ENCODE measurements at places on chromosomes 16 and 17.

DNA sequence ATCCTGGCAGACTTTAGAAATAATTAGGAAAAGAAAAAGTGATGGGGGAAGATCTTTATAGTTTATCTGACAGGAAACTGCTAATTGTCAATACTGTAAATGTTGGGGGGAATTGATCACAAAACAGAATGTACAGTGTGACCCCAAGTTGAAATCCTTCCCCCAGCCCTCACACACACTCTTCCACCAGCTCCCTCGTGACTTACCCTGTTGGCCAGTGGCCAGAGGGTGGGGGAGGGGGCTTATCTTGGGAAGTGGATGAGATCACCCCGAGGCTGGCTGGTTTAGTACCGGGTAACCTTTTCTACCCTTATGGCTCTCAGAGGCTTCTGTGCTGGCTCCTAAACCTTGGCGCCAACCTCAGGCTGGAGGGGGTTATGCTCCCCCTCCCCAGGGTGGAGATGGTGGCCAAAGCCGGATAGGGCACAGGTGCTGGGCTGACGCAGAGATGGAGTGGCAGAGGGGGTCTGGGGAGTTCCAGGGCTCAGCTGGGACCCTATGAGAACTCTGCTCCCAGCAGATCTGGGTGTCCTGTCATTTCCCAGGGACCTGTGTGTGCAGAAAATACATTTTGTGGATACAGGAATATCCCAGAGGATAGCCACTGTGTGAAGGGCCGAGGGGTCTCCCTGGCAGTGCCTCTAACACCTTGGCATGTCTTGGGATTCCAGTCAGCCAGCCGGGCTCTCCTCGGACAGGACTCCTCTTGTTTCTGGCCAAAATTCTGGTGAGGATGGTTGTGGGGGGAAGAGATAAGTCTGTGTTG lies 18.6 kb downstream of the CDH16 start:
- no peak for DNase-seq

- DNase-seq, result no peak
Observed at GRCh38 chr16:21244518-21245215, 11.2 kb downstream of the ANKS4B start.

DNA sequence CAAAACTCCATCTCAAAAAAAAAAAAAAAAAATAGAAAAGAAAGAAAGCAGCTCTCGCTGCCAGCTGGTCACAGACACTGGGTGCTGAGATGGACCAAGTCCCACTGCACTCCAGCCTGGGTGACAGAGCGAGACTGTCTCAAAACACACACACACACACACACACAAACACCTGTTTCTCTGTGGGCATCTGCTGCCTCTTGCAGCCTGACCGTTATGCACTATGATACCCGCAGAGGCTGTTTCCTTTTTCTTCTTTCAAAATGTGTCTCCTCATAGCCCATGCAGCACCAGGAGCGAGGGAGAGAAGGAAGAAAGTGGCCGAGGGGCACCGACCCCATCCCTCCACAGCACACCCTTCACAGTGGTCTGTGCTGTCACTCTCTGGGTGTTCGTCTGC lies 36.9 kb upstream of the KLHDC4 start:
- no peak for DNase-seq

DNA sequence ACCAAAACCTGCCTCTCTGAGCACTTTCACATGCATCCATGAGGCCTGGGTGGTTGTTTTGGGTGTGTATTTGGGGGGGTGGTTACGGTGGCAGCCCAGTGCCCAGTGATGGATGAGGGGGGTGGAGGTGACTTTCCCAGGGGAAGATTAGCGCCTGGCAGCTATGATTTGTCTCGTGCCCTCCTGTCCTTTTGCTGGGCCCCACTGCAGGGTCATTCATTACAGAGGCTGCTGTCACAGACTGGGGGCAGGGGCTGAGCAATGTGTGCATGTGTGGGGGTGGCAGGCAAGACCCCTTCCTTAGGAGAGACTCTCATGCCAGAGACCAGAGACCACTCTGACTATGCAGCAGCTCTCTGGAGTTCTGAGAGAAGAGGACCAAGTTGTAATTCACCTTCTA lies 93.7 kb downstream of the MRM1 start:
- DNase-seq, result no peak

DNA sequence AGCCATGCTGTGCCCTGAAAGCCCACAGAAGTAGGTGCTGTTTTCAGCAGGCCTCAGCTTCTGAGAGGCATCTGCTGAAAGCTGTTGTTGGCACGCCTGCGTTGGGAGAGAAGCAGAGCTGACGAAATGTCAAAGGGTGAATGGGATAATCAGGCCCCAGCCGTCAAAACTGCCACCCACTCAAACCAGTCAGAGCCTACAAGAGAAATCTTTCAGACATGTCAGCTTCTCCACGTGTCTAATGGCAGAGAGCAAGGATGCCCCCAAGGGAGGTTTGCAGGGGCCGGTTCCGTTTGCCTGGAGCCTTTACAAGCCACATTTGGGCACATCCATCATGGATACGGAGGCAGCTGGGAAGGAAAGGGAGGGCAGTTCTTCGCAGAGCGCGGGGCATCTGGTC lies 568.2 kb upstream of the EEF2KMT start:
- DNase-seq, result no peak

GRCh38 chr16:4117250-4117578 lies 972 bp upstream of the ADCY9 start:
- DNase-seq, result no peak

DNA sequence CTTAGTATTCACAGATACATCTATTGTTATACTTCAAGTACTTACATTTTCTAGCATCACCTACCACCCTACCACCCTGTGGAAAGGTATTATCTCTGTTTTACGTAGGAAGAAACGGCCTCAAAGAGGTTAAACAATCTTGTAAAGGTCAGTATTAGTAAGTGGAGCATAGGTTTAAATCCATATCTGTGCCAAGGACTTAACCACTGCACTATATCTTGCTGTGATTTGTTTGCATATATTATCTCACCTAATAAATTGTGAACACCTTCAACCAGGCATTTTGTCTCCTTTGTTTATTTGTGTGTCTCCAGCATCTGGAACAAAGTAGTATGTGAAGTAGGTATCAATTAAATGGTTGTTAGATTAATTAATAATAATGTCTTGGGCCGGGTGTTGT lies 27.3 kb downstream of the IGF2BP1 start:
- no peak for DNase-seq

DNA sequence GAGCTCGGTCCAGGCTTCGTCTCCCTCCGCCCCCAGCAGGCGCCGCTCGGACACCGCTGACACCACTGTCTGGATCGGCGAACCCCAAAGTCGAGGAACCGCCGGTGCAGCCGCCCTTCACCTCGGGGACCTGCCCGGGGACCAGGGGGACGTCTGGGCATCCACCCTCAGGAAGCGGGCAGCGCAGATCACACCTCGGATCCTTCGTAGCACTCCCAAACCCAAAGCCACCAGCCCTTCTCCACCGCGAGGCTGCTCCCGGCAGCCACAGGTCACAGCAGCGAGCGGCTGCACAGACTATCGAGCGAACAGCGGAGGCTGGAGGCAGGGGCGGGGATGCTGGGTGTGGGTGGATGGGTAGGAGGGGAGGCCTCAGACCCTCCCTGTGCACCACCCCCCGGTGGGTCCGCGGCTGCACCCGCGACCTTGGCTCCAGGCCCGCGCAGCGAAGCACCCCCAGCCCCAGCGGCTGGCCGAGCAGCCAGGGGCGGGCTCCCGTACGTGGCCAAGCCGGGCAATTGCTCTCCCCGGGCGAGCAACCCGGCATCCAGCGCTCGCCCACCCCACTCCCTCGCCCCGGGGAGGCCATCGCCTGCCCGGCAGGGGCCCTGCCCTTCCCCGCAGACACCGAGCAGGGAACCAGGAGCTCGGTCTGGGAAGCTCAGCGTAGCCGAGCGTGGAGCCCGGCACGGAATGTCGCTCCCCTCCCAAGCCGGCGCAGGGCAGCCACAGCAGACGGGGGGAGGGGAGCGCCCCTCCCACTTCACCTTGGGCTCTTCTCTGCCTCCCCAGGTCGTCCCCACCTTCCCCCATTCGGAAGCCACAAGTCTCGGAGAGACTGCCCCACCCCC lies 1.0 kb downstream of the SDK2 start:
- no peak for DNase-seq

DNA sequence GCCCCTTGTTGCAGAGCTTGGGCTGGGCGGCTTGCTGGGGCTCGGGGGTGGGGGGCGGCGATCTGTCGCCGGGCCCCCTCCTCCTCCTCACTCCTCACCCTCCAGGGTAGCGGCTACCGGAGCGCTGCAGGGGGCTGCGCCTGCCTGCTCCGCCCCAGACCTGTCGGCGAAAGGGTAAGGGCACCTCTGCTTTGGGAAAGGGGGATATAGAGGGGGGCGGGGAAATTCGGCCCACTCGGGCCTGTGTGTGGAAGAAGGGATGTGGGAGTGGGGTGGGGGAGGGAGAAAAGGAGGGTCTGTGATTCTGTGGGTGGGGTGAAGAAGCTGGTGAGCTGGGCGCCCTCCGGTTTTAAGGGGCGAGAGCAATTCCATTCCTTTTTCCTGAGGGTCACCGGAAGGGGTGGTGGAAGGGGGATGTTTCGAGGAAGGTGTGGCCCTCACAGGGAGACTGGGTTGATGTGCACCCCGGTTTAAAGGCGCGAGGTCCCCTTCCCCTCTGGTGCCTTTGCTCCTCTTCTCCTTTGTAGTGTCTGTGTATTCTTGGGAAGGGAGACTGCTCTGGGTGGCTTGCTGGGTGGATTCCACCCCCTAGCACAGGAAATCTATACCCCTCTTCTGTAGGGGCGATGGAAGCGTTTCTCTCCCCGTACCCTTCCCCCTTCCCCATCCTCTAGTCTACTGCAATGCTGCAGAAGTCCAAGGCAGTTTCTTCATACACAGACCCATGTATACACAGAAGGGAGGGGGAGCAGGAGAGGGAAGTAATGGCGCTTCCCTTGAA lies 878 bp downstream of the TAOK1 start:
- no peak for DNase-seq

- no peak for DNase-seq
Observed at GRCh38 chr16:20676268-20676825, 21.1 kb downstream of the ACSM1 start.

- no peak for DNase-seq
Observed at GRCh38 chr16:50598256-50598894, 50.2 kb downstream of the NKD1 start.

GRCh38 chr16:76796416-76796815 lies 394.6 kb upstream of the MON1B start:
- no peak for DNase-seq

DNA sequence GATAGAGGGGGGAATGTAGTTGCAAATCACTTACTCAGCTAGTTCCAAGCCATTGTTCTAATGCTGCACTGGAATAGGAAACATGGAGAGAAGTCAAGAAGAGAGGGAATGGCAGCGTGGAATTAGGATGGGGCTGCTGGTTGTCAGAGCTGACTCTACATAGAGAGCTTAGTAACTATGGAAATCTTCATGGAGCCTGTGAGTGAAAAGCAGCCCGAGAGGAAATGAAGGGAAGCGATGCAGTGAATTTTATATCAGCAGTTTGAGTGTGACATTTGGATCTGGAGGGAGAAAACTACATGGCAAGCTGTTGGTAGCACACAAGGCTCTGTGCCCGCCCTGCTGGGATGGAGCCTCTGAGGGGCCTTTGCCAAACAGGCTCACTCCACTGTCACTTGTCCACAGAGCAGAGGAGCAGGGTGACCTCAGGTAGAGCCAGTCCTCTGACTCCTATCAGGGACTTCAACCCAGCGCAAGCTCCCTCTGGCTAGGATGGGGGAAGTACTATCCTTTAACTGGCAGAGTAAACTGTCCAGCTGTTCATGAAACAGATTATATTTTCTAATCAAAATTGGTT lies 27.9 kb upstream of the PMFBP1 start:
- no peak for DNase-seq

DNA sequence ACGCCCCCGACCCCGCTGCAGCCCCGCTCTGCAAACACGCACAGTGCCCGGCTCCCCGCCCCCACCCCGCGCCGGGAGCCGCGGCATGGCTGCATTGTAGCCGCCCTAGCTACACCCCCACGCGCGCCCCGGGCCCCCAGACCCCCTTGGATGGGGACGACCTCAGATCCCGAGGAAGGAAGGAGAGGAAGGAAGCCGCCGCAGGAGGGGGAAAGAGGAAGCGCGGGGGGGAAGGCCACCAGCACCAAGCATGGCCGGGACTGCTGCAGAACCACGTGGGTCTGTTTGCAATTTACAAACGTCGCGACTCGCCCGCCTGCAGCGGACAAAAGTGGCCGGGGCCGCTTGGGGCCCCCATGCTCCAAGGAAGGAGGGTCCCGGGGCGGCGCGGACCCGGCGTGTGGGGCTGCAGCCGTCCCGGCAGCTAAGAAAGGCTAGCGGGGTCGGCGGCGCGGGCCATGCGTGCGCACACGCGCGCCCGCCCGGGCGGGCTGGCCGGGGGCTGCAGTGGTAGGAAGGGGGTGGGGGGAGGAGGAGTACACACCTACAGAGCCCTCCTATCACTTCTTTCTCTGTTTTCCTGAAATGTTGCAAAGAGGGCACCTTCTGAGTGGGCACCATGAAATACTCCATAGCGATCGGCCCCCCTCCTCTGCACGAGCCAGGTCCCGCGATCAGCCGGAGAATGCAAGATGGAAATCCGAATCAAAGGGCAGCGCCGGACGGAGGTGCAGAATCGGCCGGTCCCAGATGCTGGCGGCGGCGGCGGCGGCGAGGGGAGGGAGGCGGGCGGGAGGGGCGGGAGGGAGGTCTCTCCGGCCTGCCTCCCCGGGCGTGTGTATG lies 488 bp downstream of the TFAP4 start:
- DNase-seq, result peak; percentile 32

- no peak for DNase-seq
Observed at GRCh38 chr16:13378151-13378550, 476.8 kb downstream of the SHISA9 start.

GRCh38 chr17:67810464-67810863 lies 14.8 kb upstream of the BPTF start:
- DNase-seq, result no peak

GRCh38 chr17:79927136-79927661 lies 88.0 kb upstream of the CBX4 start:
- no peak for DNase-seq

DNA sequence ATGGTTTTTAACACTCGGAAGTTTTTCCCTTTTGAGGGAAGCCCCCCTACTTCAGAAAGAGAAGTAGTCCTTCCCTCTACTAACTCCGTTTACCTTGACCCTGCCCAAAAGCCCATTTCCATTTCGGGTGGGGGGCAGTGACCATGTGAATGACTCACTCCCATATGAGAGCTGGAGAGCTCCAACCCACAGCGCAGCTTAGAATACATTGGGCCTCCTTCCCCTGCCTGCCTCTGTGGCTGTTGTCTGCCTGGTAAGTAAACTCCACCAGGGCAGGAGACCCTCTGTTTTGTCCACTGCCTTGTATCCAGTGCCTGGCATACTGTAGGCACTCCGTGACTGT lies 985 bp downstream of the SGSM2 start:
- no peak for DNase-seq

GRCh38 chr17:63700528-63701455 lies 867 bp upstream of the LIMD2 start:
- peak; percentile 50 for DNase-seq

- no peak for DNase-seq
Observed at GRCh38 chr16:23466162-23466885, 13.3 kb upstream of the COG7 start.
